ENCODE measurements at places on chromosomes 2 and 18. TPM values are rescaled to one million over a fixed set of nuclear protein-coding genes. Genes with fewer than 3 reads are reported as not detected.

GRCh38 chr2:12054956-12055618, 308.7 kb downstream of the LPIN1 start:
- no peak for DNase-seq

DNA sequence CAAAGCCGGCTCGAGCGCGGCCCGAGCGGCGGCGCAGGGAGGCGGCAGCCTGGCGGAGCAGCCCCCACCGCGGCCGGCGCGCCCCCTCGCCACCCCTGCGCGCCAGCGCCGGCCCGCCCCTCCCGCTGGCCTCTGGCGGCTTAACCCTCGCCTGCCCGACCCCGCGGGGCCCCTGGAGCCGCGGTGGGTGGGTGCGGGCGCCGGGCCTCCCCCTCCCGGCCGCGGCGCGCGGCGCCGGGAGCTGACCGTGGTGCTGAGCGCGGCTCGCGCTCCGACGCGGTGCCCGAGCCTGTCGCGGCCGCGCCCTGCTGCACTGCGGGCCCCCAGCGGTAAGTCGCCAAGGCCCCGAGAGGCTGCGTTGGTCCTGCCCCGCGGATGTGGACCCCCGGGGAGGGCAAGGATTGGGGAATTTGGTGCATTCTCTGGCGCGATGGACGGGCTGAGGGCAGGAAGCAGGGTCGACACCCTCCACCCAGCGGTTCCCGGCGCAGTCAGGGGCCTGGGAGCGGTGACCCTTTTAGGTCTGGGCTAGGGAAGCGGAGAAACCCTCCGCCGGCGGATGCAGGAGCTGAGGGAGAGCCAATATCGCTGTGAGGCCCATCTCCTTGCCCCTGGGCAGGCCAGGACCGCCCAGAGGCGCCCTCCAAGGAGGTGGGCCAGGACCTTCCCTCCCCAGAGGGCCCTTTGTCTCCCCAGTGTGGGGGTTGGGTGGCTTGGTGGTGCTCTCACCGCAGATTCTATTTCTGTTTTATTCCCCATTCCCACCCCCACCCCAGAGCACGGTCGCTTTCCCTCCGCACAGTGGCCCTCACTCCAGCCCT, 923 bp downstream of the AMER3 start:
- DNase-seq: no peak

- DNase-seq: peak; percentile 8
Measured at GRCh38 chr2:159515441-159515840, 100.9 kb downstream of the BAZ2B start.

DNA sequence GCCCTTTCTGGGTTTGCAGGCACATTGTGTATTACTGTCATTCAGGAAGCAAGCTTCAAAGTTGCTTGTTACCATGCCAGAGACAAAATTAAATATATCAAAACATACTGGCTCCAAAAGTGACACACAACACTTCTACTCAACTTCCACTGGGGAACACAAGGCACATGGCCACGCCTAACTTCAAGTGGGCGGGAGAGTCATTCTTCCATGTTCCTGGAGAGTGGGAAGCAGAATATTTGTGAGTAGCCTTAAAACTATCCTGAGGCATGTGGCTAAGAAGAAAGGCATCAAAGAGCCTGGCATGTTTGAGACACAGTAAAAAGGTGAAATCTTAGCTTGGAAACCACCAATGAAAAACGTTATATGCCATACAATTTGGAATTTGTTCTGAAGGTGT, 90.5 kb upstream of the TACR1 start:
- no peak for DNase-seq

- DNase-seq: no peak
Measured at GRCh38 chr2:13884291-13884976, 748.1 kb upstream of the LRATD1 start.

DNA sequence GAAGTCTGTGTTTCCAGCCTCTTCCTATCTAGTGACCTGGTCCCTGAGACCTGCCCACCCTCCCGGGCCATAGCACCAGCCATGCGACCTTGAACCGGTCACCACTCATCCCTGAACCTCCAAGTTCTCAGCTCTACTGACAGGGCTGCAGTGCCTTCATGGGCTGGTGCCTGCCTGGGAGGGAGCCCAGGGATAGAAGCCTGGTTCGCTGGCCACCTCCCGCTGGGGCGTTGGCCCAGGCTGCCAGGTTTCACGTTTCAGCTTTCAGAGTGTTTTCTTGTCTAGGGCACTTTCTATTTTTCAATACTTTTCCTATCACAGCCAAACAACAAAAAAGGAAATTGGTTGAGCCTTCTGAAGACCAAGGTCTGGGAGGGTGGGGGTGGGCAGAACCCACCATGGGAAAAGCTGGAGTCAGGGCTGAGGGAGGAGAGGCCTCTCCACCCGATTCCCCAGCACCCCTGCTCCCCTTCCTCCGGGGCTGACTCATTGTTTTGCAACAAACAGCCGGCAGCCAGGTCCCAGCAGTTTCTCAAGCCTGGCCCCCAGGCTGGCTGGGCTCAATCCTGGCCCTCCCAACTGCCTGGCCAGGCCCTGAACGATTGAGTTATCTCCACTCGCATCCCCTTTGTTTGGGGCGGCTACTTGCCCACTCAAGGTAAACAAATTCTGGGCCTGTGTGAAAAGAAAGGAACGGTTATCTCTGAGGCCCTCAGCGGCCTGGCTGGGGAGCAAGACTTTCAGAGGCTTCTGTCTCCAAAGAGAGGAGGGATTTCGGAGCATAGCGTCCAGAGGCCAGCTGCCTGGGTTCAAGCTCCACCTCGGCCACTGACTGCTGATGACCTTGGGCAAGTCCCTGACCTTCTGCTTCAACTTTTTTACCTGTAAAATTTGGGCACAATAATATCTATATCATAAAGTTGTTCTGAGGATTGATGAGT, 47.5 kb downstream of the ZFP36L2 start:
- peak; percentile 97 for DNase-seq

DNA sequence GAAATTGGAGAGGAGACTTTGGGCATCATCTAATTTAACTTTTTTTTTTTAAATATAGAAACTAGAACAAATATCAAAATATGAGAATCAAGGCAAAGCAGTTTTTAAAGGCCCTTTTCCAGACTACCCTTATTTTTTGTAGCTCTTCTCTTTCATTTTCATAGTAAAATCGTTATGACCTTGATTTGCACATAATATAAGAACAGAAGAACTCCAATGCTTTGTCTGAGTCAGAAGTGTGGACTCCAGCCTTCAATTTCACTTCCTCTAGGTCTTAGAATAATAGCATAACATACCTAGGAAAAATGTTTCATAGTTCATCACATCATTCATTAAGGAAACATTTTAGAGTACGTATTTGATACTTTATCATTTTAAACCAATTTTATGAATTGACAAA, 74.4 kb downstream of the ANKRD12 start:
- no peak for DNase-seq

- no peak for DNase-seq
Measured at GRCh38 chr18:9627642-9628041, 13.3 kb upstream of the PPP4R1 start.

- DNase-seq: peak; percentile 90
Measured at GRCh38 chr2:203683932-203684556, 22.4 kb upstream of the CD28 start.

DNA sequence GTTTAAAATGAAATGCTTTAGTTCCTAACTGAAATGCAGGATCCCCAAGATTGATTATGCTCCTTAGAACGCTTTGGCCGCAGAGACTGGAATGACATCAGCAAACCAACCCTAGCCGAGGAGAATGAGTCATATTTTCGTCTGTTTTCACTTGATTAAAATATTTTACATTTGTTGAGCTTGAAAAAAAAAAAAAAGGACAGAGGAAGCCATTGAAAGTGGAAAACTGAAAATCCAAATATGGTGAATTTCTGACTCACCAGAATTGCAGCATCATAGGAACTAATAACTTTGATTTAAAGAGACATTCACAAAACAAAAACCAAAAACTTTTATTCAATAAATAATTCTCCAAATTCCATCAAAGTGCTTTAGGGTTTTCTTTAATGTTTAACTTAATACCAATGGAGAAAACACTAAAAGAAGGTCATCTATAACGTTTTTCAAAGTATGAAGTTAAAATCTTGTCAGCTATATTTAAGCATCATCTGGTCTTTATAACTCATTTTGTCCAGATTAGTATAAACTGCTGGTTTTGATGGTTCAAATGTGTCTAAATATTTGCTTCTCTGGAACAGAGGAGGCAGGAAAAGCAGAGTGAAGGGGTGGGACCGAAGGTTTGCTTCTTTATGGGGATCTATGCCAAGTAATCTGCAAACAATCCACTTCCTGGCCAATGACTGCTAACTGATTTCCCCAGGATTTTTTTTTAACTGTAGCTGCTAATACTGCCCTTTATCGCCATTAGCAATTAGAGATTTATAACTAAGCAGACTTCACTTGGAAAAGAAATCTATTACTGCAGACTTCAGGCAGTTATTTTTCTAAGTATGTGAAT, 30.9 kb upstream of the COL5A2 start:
- peak; percentile 94 for DNase-seq

DNA sequence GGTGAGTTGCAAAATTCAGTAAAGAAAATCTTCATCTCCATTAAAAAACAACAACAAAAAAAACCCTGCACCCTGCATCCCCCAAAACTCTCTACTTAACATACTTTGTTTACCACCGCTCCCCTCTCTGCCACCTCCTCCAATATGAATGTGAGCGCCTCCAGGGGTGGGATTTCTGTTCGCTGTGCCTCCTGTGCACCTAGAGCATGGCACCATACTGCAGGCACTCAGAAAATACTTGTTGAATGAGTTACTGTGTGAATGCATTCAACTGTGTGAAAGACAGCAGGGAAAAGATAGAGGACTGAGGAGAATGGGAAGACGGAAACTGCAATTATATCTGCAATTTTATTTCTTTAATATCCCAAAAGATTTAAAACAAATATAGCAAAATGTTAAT, 4.5 kb downstream of the CEBPZ start:
- no peak for DNase-seq

DNA sequence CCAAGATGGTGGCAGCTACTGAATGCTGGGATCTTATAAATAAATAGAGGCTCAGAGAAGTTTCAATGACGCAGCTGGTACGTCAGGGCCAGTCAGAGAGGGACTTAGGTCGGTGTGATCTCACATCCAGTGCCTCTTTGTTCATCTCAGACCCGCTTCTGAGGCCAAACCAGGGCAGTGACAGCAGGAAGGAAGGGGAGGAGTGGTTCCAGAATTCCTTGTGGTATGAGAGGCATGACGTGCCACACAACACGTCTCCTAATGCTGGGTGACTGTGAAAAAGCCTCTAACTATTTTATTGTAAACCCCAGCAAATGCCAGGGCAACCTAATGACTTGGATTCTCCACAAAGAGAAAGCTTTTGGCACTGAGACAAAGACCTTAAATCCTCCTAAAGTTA, 423.3 kb downstream of the LPIN1 start:
- peak; percentile 76 for DNase-seq

The CFAP221 gene
- not detected for total RNA-seq

The CCBE1 gene
- not detected for total RNA-seq

The LHCGR gene
- not detected for total RNA-seq

The HOXD13 gene
- not detected for total RNA-seq

Data from endothelial cell of umbilical vein (primary cell).